ENCODE measurements at places on chromosomes 1 and 21.

- no peak for DNase-seq
Measured at GRCh38 chr1:170273291-170274130, 127.8 kb downstream of the NTMT2 start.

DNA sequence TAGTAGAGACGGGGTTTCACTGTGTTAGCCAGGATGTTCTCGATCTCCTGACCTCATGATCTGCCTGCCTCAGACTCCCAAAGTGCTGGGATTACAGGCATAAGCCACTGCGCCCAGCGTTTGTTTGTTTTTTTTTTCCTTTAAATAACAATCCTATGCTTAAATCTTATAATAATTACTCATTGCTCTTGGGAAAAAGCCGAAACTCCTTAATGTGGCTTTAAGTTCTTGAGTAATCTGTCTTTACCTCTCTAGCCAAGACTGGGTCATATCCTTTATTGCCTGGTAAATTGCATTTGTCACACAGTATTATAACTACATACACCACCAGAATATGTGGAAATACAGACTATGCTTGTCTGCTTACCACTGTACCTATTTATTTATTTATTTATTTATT is 97.1 kb downstream of the MACF1 start:
- DNase-seq = no peak

- peak; percentile 90 for DNase-seq
Measured at GRCh38 chr1:25616095-25616986, at the start of gene MAN1C1. Gene MAN1C1 (plus strand): TSS chr1:25616791. CDS start chr1:25617798, 1,007 bp downstream.

DNA sequence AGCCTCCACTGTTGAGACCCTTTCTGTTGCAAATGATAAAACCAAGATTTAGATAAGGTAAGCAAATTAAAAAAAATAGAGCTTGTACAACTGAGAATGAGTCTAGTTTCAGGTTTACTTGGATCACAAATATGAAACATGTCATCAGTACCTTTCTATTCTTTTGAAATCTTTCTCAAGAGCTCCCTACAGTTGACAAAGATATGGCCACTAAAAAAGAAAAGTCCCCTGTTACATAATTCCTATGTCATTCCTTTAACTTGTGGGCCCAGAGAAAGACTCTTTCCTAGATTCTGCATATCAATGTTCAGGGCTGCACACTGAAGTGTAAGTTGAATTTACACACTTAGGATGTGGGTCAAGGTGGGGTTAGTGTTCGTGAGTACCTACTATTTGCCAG is 168.1 kb downstream of the PLA2G4A start:
- DNase-seq = no peak

DNA sequence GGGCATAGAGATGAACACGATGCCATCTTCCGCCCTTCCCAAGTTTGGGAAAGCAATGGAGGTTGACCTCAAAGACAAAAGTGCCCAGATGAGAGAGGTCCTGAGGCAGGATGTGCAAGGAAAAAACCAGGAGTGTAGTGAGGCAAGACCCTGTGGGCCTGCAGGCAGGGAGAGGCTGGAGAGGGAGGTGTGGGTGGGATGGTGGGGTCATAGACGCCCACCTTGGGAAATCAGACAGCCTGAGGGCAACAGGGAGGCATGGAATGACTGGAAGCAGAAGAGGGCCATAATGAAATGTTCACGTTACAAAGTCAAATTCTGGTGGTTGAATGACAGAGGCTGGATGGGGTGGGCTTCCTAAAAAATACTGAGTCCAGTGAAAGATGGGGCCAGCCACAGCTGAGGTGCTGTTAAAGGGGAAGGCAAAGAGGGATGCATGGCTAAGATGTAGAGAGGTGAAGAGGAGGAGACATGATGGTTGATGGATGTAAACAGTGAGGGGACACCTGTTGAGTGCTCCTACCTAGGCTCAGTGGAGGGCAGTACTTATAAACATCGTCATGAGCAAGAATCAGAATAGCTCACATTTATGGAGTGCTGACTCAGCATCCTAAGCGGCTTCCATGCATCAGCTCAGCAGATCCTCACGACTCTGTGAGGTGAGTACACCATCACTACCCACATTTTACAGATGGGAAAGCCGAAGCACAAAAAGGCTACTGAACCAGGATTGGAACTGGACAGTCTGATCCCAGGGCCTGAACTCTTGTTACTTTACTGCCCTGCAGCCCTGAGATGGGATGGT is 42.0 kb downstream of the GRIK3 start:
- DNase-seq = no peak

GRCh38 chr1:150829751-150830150 is 21.7 kb upstream of the CTSK start:
- no peak for DNase-seq

GRCh38 chr1:163758977-163759670 is 437.4 kb downstream of the NUF2 start:
- no peak for DNase-seq

GRCh38 chr1:161956097-161956496 is 67.6 kb downstream of the OLFML2B start:
- no peak for DNase-seq

GRCh38 chr1:33927721-33928120 is 63.8 kb downstream of the HMGB4 start:
- no peak for DNase-seq

GRCh38 chr1:85824066-85824840 is 116.0 kb upstream of the ZNHIT6 start:
- DNase-seq = no peak

GRCh38 chr1:41528726-41529605 is 44.5 kb upstream of the EDN2 start:
- no peak for DNase-seq

DNA sequence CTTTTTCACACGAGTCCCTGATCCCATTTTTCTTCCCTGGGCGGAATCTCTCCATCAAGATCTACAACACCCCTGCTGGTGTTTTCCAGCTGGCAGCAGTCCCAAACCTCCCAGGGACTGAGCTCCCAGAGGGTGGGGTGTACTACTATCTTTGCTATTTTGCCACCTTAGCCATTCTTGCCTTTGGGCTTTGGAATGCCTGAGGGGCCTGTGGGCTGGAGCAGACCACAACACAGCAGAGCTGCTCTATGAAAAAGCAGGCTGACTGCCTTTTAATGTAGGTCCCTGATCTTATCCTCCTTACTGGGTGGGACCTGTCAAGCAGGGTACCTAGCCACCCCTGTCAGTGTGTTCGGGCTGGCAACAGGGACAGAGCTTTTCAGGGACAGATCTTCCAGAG is 91.9 kb downstream of the KCNT2 start:
- DNase-seq = no peak

All from CD14-positive monocyte (primary cell).